T-cell (primary cell): ENCODE measurements at places on chromosomes 2 and 18.

- no peak for DNase-seq
Observed at GRCh38 chr2:137944714-137945113, 19.6 kb upstream of the HNMT start.

GRCh38 chr2:167454036-167454435 lies 565.8 kb downstream of the XIRP2 start:
- no peak for DNase-seq

DNA sequence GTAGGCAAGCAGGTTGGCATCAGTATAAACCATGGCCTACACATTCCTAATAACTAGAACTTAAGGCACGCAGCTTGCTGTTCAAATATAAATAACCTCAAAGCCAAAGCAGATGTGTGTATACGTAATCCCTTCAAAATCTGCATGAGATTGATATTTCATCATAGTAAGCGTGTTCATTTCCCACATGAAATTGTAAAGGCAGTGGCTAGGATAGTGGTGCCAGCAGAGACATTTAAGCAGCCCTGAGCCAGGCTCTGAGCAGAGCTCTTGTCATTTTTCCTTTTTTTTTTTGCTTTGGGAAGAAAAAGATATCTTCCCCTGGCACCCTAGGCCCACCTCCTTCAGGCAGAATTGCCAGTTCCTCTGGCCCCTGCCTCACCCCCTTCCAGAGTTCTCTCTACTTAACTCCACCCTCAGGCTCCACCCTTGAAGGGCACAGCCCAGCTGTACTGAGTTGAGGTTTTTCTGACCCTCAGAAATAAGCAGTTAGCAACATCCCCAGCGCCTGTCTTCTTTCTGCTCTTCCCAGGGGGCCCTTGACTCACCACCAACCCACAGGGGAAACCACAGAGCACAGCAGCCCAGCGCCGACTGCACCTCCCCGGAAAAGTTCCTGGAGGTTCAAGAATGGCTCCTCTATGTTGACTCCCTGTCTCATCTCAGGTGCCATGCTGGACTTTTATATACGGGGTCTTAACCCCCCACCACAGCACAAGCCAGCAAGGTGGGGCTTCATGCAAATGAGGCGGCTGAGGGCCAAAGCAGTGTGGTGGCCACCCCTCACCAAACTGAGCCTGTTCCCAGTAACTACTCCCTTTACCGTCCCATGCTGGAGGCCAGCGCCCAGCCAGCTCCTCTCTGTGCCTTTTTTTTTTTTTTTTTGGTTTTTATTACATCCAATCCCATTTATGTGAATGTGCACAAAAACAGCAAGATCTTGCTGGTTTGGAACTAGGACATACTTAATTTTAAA lies 84.7 kb downstream of the EHD3 start:
- no peak for DNase-seq

- no peak for DNase-seq
Observed at GRCh38 chr18:13620206-13620672, 106.1 kb downstream of the FAM210A start.

DNA sequence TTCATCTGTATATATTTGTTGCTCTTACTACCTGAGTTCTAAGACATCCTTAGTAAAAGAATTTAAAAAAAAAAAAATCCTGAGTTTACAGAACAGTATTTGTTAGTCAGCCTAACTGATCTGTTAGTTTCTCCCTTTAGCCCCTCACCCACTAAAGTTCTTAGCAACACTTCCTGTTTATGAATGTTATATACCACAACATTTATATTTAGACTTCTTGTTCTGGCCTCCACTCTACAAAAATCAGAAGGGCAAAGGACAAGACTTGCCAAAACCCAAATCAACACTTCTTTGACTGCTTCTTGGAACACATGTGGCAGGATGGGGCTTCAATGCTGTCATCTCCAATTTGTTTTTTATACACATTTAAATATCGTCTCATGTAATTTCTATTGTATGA lies 71.1 kb downstream of the MGAT5 start:
- DNase-seq, result no peak

- no peak for DNase-seq
Observed at GRCh38 chr18:32422201-32422600, 48.5 kb downstream of the GAREM1 start.

DNA sequence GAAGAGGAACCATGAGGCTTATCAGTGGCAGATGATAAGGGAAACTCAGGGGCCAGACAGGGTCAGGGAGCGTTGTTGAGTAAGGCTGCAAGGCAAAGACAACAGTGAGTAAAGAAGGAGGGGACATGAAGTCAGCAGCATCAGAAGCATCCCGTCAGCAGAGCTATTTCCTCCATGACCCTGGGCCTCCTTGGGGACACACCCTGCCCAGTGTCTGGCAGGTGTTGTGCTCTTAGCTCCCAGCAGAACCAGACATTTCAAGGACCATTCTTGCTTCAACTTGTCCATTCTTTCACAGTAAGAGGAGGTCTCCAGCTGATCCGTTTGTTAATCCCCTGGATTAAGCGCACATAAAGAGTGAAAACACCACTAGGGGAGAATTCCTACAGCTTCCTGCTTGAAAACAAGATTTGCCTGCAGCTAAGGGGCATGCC lies 88.7 kb upstream of the MEIS1 start:
- no peak for DNase-seq

GRCh38 chr2:108893277-108893676 lies 95.7 kb downstream of the EDAR start:
- no peak for DNase-seq

DNA sequence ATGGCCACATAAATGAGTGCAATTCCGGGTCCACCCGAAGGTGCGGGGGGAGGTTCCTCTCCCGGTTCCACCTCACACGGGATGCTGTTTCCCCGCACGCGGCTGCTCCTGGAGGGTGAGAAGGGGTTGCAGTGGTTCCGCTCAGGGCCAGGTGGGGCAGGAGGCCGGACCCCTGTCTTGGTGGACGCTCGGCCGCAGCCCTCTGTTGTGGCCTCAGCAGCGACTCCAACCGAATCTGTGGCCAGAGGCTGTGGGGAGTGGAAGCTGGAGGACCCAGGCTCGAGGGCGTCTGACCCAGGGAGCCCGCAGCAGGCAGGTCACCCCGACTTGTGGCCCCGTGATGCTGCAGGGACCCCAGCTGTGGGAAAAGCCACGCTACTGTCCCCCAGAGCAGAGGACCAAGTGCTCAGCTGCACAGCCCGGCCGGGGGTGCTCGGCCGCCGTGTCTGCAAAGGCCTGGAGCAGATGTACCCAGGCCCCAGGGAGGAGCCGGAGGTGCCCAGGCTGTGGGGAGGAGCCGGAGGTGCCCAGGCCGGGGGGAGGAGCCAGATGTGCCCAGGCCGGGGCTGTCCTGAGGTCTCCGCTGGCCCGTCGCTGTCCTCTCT lies 83.9 kb downstream of the RTP5 start:
- no peak for DNase-seq

DNA sequence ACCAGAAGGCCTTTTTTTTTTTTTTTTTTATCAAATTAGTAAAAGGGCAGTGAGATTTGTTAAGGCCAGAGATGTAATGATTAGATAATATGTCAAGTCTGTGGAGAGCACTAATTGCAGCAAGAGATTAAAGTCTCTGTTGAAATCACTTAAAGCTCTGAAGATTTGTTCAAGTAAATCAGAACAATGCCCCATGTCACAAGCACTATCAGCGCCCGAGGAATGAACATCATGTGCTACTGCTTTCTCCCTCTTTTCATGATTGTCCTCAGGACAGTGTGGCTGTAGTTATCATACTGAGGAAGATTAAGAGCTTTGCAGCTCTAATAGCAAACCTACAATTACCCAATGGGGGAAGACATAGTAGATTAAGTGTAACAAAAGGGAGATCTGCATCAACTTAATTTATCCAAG lies 71.1 kb downstream of the TDRD15 start:
- no peak for DNase-seq

DNA sequence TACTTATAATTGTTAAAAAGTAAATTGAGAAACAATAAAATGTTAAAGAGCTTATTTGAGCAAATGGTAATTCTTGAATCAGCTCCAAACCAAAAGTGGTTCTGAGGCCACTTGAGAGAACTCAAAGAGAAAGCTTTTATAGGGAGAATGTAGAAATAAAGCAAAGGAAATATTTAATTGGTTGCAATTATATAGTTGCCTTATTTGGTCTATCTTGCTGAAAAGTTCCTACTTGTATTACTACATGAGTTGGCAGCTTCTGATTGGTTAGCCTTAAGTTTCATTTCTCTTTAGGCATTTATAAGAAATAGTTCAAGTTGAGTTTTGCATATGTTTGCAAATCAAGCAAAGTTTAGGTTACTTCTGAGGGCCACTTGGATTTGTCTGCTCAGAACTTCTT lies 38.1 kb downstream of the SCN2A start:
- DNase-seq, result no peak

DNA sequence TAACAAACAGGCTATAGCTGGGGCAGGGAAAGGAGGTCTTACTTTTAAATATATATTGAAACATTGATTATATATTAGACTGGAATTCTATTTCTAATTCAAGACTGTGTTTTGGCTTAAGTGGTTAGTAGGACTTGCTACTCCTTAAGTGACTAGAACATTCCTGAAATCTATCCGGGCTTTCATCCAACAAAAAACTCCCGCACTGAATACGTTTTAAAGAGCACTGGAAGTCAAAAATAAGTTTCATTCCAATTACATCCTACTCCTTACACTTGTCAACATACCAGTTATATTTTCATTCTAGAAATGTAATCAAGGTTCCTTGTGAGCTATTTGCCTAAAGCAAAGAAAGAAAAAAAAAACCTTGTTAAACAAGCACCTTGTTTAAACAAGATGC lies 204.6 kb downstream of the SP3 start:
- no peak for DNase-seq

GRCh38 chr2:180829836-180830235 lies 150.6 kb upstream of the UBE2E3 start:
- no peak for DNase-seq

GRCh38 chr2:141113301-141113700 lies 1017.5 kb downstream of the LRP1B start:
- no peak for DNase-seq

- DNase-seq, result no peak
Observed at GRCh38 chr2:24744356-24744755, 48.8 kb downstream of the PTRHD1 start.

- no peak for DNase-seq
Observed at GRCh38 chr18:10973567-10974203, 175.7 kb downstream of the PIEZO2 start.

GRCh38 chr2:97906307-97906706 lies 89.4 kb downstream of the TMEM131 start:
- no peak for DNase-seq

DNA sequence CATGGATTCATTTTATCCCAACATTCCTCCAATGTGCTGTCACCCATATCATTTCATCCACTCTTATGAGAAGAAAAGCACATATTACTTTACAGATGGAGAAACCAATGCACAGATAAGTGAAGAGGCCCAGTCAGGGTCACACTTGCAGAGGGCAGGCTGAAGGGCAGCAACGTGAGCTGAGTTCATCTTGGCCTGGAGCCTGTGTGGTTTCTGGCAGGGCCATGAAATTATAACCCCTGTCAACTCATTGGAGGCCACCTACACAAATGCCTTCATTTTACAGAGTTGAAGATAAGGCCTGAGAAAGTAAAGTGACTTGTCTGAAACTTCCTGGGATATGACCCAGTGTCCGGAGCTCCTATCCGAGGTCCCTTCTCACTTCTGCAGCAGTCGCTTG lies 88.4 kb upstream of the NRP2 start:
- no peak for DNase-seq

GRCh38 chr2:64203858-64204632 lies 59.8 kb upstream of the PELI1 start:
- peak; percentile 35 for DNase-seq

DNA sequence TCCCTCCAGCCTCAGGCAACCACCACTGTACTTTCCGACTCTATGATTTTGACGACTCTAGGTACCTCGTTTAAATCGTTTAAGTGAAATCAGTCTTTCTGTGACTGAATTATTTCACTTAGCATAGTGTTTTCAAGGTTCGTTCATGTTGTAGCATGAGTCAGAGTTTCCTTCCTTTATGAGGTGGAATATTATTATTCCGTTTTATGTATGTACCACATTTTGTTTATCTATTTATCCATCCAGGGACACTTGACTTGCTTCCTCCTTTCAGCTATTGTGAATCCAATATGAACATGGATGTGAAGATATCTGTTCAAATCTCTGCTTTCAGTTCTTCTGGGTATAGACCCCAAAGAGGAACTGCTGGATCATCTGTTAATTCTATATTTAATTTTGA lies 19.1 kb downstream of the IL1R2 start:
- DNase-seq, result no peak

GRCh38 chr2:727071-727470 lies 49.9 kb upstream of the TMEM18 start:
- DNase-seq, result no peak

- no peak for DNase-seq
Observed at GRCh38 chr18:3594760-3595368, 144.9 kb downstream of the TGIF1 start.

DNA sequence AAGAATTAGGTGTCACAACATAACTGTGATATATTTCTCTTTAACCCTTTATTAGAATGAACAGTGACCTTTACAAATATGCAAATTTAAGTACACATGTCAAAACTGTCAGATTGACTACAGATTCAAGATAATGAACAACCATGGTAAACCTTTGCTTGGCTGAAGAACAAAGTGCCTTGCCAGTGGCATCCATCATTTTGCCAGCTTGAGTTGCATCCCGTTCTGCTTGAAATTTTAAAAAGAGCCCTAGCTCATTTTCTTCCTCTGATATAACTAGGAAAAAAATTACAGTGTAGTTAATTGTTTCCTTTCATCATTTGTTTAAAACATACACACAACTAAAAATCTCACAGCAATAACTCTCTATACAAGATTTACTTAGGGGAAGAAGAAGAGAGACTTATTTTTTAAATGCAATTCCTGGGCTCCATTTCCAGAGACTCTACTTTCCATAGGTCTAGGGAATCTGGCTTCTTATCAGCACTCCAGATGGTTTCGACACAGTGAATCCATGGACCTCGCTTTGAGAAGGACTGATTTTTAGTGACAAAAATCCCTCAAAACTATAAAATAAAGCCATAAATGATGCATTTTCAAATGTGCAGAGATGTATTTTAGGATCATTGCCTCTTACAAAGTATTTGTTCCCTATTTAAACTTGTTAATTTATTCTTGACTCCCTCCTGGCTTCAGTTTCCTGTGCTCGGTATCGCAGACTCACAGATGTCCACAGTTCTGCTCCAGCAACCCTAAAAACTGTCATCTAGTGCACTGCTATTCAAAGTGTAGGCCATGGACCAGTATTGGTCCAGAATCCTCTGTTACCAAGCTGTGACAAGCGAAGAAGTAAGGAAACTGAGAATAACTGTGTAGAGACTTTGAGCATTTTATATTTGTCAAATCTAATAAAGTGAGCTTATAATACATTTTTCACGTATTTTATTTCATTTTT lies 50.1 kb downstream of the ICA1L start:
- DNase-seq, result no peak

GRCh38 chr2:164479460-164479859 lies 141.8 kb downstream of the GRB14 start:
- DNase-seq, result no peak

GRCh38 chr2:150900913-150901312 lies 360.8 kb downstream of the RBM43 start:
- DNase-seq, result no peak

GRCh38 chr18:62978251-62979049 lies 263.1 kb downstream of the PHLPP1 start:
- DNase-seq, result no peak
